CD4-positive, alpha-beta T cell (primary cell): ENCODE measurements at places on chromosomes 7 and 10. TPM values are rescaled to one million over a fixed set of nuclear protein-coding genes. Genes with fewer than 3 reads are reported as not detected.

The ADIRF gene
- not detected for total RNA-seq

GRCh38 chr7:32285698-32286097 lies 204.5 kb downstream of the LSM5 start:
- no peak for DNase-seq

The CPEB3 gene
- total RNA-seq, result 1.3 TPM

The PGAM2 gene
- total RNA-seq, result 1.8 TPM

The DYNC1I1 gene
- total RNA-seq, result 0.08 TPM

GRCh38 chr7:120877701-120878100 lies 19.8 kb upstream of the TSPAN12 start:
- DNase-seq, result no peak

The GNAI1 gene
- 1.2 TPM for total RNA-seq

The MAGI2 gene
- total RNA-seq, result not detected

The CYP26A1 gene
- total RNA-seq, result not detected

The CYP3A4 gene
- total RNA-seq, result not detected

GRCh38 chr10:45627412-45628048 lies 45.0 kb downstream of the ZFAND4 start:
- DNase-seq, result no peak

The OPN4 gene
- not detected for total RNA-seq

GRCh38 chr10:128704716-128705115 lies 578.5 kb upstream of the MKI67 start:
- DNase-seq, result no peak

- no peak for DNase-seq
Measured at GRCh38 chr10:103265717-103266329, 11.1 kb upstream of the INA start.

GRCh38 chr10:111756217-111757061 lies 427.1 kb downstream of the GPAM start:
- no peak for DNase-seq

The IGF2BP3 gene
- not detected for total RNA-seq

DNA sequence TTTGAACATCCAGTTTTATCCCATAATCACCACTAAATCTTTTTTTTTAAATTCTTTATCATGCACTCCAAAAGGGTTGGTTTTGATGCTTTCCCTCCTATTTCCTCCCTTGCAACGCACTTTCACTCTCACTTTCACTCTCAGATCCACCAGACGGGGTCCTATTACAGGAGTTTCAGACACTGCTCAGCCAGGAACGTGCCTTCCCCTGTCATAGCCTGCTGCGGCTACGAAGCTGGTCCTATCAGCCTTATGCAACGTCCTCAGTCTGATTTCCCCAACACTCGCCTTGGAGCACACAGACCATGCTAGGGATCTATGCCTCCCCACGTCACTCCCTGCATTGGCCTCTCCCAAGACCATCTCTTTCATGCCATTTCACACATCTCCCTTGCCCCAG lies 23.4 kb downstream of the ZPBP start:
- peak; percentile 36 for DNase-seq

- DNase-seq, result no peak
Measured at GRCh38 chr7:102248456-102249395, 37.9 kb upstream of the SH2B2 start.

DNA sequence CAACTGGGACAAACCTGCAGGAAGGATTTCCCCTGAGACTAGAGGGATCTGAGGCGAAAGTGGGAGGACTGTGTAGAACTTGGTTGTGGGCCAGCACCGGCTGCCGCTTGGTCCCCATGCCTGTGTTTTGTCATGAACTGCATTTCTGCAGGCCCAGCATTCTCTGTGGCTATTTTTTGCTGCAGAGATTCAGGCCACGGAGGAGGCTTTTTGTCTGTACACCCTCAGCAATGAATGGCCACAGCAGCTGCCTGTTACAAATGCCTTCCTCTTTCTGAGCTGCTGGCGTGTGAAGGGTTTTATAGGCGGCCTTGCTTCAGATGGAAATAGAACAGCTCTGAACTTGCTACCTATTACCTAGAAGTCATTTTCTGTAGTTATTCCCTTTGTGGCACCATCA lies 164.4 kb downstream of the SH2D4B start:
- DNase-seq, result no peak

DNA sequence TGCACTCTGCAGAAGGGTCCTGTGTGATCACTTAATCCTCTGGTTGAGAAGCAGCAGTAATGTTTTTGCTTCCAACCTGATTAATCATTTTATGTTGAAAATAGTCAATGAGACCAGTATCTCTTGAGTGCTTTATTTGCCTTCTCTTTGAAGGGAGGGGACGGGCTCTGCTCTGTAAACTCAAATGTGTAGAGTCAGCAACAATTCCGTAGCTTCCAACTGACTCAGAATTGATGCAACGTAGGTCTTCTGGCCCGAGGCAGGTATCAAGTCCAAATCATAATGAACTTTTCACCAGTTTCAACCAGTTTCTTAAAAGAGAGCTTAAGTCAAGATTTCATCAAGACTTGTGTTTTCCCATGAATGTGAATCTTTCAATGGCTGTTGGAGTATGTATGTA lies 26.3 kb downstream of the GUSB start:
- no peak for DNase-seq

GRCh38 chr7:150626696-150627095 lies 5.5 kb downstream of the GIMAP6 start:
- DNase-seq, result no peak

- DNase-seq, result no peak
Measured at GRCh38 chr10:50545846-50546245, 77.9 kb downstream of the SGMS1 start.

DNA sequence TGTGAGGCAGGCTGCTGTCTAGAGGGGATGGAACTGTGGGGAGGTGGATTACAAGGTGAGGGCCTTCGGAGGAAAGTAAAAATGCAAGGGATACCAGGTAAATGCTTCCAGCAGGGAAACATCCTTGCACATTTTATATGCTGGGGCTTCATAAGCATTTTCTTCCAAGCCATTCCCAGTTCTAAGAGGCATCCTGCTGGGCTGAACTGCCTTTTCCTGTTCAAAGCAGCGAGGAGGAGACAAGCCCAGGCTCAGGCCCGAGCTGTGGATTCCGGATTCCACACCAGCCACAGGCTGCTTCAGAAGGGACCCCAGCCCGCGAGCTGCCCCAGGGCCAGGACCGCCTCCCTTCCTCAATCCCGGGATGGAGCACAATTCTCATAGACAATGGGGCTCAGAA lies 249.7 kb downstream of the TNS3 start:
- no peak for DNase-seq

DNA sequence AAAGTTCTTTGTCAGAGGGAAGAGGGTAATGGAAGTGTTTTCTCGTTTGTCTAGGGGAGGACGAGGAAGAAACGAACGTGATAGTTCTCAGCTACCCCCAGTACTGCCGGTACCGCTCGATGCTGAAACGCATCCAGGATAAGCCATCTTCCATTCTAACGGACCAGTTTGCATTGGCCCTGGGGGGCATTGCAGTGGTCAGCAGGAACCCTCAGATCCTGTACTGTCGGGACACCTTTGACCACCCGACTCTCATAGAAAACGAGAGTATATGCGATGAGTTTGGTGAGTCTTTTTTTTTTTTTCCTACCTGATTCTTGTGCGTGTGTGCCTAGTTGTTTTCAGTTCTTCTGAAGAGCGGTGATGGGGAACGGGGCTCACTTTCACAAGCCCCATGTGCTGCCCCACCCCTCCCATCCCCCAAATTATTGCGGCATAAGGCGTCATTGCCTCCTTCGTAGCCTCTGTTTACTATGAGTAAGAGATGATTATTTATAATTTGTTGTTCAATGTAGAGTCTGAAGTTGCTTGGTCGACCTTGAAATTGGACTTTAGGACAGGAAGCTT lies 98.6 kb downstream of the ARID5B start:
- DNase-seq, result no peak

DNA sequence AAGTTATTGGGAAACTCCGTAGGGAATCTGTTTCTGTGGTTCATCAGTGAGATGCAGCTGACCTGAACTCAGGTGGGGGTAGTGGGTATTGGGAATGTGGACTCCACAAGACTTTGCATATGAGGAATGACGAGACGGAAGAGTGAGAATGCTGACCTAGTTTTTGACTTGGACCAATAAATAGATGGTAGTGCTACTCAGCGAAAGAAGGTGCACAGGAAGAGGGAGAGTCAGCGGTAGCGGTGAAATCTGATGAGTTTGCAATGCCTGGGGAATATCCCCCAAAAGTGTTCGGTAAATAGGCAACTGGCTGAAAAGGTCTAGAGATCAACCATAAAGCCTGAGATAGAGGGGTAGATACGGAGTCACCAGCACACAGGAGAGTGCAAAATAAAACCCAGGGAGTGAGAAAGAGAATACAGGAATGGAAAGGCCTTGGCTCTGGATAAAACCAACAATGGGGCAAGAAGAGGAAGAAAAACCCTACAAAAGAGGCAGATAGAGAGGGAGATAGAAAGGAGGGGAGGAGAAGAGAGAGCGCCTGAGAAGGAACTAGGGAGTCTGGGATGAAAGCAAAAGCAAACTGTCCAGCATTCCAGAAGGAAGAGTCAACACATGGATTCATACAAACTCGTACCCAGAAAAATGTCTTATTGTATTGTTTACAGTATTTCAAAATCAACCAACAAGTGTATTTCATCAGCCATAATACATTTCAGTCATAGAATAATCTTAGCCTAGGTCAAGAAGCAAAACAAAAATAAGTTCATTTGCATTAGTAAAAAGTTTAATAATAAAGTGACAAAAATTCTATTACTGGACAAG lies 5.4 kb downstream of the ARHGAP21 start:
- DNase-seq, result no peak

DNA sequence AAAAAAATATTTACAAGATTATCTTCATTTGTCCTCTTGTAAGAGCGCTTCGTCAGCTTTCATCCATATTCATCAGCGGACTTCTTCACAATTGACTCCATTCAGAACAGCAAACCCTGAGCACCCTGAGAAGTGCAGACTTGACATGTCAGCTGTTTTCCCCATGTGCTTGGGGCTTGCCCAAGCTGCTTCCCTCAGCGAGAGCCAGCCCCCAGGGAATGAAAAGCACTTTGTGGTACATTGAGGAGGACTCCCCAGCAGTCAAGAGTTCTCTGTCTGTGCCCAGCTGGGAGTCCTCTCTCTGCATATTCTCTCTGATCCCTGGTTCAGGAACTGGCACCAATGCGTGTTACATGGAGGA lies 22.7 kb downstream of the HKDC1 start:
- no peak for DNase-seq

The TMEM168 gene
- total RNA-seq, result 11.5 TPM

The SFTPD gene
- total RNA-seq, result not detected

- no peak for DNase-seq
Measured at GRCh38 chr7:36266683-36267082, 113.6 kb downstream of the EEPD1 start.
